Cerebellar cortex (tissue), 1 donor: ENCODE measurements at places on chromosomes 12 and 14.

- DNase-seq = no peak
These were observed 10.0 kb downstream of the MARK3 start for GRCh38 chr14:103395244-103395643.

- DNase-seq = no peak
These were observed 96.8 kb downstream of the ERGIC2 start for GRCh38 chr12:29283969-29284700.

DNA sequence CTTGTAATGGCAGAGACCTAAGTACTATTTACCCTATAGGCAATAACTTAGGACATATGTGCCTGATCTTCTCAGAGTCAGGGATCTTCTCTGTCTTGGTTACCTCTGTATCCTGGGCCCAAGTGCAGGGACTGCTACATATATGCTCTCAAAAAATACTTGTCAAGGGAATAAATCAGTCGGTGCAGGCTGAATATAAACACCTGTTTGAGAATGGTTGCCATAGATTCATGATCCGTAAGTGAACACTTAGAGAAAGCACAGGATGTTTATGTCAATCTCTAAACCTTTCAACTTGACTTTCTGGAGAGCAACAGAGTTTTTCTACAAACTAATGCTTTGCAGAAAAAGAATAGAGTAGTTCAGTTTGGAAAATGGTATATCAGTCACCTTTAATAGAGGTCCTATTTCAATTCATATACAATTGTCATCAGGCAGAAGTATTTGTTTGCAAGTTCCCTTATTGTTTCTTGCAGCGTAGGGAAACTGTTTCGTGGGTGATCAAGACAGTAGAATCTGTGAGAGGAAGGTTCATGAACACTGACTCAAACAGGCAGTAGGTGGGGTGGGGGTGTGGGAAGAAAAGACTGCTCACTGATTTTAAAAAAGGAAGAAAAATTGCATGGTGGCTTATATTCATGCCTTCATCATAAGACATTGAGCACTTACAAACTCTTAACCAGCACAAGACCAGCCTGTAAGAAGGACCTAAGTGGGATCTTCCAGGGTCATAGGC, 6.0 kb upstream of the UBE2N start:
- DNase-seq = no peak

- no peak for DNase-seq
These were observed 39.2 kb downstream of the NFKBIA start for GRCh38 chr14:35365130-35366055.

DNA sequence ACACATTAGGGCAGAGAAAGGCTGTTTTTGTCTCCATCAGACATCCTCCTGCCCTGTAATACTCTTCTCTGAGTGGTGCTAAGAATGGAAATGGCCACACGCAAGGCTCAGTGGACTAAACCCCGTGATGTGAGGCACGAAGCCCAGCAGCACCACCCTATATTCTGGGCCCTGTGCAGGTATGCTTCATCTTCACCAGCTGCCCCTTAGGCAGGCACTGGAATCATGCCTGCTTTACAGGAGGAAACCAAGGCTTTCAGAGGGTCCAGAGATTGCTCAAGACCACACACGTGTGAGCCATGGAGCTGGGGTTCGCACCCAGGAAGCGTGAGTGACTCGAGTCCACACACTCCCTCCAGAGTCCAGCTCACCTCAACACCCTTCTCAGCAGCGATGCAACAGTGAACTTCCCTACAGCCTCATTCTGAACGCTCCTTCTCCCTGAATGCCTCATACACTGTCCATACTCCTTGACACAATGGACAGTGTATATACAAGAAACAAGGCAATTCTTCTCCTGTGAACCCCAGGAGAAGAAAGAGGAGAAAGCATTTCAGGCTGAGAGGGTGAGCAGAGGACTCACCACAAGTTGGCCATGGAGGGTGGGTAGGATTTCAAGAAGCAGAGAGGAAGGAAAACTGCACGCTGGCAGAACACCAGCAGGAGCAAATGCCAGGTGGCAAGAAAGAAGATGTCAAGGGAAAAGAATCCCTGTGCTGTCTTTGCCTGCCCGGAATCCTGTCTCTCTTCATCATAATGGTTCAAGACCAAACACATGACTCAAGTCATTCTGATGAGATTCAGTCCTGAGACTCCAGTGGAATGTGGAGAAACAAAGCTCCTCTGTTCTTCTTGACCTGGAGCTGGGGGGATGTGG, 39.1 kb downstream of the NT5DC3 start:
- no peak for DNase-seq

- DNase-seq = no peak
These were observed 9.4 kb downstream of the AICDA start for GRCh38 chr12:8603286-8603685.

DNA sequence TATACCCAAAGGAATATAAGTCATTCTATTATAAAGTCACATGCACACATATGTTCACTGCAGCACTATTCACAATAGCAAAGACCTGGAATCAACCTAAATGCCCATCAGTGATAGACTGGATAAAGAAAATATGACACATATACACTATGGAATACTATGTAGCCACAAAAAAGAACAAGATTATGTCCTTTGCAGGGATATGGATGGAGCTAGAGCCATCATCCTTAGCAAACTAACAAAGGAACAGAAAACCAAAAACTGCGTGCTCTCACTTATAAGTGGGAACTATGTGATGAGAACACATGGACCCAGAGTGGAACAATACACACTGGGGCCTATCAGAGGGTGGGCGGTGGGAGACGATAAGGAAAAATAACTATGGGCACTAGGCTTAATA, 21.3 kb downstream of the FBXO21 start:
- no peak for DNase-seq

DNA sequence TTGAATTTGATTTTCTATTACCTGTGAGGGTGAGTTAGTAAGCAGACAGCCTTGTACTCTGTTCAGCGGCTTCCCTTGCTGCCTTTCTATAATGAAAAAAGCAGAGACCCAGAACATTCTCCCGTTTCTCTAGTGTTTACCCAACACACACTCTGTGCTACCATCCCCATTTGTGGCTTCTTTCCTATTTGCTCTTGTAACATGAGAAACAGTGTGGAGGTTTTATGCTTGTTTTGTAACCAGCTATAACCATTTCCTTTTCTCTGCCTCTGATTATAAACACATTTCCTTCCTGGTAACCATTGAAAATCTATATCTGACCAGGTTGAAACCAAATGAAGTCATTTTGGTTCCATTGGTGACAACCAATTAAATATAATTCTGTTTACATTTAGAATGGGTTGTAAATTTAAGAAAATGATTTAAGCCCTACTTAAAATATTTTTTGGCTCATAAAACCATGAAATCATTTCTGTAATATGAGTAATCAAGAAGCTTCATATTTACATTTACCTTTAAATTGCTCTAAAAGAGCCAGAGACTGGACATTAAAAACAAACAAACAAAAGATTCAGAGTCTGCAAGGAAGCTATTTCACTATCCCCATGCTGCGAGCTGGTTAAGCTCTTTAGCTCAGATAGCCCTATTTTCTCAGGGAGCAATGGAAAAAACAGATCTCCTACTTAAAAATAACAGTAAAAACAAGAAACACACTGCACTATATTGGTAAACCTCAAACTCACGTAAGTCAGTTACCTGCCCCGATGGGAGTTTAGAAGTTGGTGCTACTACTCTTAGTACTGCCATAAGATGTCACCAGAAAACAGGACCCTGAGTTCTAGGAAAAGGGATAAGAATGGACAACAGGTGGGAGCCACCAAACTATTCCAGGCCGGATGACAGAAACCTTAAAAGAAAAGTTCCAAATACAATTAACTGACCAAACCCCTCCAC, 206.5 kb upstream of the EEA1 start:
- no peak for DNase-seq

DNA sequence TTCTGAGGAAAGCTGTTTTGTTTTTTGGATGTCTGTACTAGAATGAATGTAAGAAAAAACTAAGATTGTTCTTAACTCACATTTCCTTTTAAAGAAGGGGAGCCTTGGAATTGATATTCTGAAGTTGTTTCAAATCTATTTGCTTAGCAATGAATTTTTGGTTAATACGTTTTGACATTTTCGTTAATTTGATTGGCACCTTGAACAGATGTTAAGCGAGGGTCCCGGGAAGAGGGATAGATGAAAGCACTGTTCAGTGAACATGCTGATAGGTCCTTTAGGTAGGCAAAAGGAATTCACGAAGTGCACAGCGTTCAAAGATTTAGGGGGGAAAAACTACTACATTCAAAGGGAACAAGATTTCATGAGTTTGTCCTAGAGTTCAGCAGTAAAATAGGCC, 1.7 kb downstream of the SLC39A9 start:
- DNase-seq = no peak

DNA sequence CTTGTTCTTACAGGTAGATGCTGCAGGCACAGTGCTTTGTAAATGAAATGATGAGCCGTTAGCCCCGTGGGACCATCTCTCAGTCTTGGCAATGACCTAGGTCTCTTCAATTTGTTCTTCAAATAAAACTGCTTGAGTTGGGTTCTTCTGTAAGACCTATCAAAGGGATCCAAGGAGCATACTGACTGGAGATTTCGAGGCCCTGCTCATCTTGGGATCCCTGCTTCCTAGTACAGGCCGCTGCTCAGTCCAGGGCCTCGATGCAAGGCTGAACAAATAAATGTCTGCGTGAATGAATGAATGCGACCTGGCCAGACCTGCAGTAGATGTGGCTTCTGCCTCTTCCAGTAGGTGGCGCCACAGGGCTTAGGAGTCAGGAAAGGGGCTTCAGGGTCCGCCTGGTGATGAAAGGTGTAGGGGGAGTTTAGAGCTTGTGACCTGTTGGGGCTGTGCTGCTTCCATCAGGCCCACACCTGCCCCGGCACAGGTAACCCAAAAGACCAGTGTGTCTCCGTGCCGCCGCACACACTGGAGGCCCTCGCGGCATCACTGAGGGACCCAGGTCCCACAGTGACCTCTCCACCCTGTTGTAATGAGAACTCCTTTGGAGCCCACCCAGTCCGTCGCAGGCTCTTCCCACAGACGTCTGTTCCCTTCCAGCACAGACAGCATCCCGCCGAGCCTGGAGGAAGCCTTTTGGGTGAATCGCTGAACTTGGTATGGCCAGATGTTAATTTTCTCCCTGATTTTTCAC, 4.4 kb downstream of the CACNA1C start:
- DNase-seq = peak; percentile 54
